ENCODE measurements at places on chromosomes 4 and X.

DNA sequence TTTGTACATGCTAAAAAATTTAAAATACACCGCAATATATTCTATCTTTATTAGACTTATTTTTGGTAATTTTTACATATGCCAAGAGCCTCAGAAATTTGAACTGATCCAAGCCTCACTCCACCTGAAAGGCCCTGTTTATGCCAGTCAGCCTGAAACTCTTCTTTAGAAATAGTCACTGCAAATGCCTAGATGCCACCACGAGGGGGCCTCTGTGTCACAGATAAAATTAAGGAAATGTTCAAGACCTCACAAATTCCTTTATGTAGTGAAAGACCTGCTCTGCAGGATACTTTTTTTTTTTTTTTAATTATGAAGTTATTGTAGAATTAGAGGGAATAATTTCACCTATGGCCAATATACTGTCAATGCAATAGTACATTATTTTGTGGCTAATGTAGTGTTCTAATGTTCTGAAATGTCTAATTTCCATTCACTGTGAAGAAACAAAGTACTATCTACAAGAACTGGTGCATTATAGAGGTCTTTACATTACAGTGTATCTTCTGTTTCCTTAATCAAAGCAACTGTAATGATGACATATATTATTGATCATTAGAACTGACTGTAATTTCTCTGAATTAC is 69.8 kb downstream of the DTHD1 start:
- peak; percentile 85 for DNase-seq

DNA sequence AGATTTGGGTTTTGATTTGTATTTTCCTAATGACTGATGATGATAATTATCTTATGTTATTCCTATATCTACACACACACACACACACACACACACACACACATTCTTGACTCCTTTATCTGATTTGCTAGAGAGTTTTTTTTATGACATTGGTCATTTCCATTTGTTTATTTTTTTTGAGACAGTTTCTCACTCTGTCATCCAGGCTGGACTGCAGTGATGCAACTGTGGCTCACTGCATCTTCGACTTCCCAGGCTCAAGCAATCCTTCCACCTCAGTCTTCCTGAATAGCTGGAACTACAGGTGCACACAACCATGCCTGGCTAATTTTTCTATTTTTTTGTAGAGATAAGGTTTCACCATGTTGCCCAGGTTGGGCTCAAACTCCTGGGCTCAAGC is 6.7 kb downstream of the ZNF81 start:
- DNase-seq: no peak

DNA sequence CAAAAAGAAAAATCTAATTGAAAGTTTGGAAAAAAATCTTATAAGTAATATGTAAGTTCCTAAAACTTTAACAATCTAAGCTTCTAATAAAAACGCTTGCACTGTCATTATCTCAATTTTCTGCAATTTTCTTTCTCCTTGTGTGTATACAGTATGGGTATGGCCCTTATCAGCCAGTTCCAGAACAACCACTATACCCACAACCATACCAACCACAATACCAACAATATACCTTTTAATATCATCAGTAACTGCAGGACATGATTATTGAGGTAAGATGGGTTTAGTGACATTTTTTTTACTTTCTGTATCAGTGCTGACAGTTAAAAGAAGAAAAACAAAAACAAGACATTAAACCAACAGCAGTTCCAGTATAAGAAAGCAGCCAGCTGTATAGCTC is 4.9 kb downstream of the STATH start:
- DNase-seq: no peak

GRCh38 chrX:154484255-154485149 is 1.9 kb downstream of the UBL4A start:
- DNase-seq: peak; percentile 25

DNA sequence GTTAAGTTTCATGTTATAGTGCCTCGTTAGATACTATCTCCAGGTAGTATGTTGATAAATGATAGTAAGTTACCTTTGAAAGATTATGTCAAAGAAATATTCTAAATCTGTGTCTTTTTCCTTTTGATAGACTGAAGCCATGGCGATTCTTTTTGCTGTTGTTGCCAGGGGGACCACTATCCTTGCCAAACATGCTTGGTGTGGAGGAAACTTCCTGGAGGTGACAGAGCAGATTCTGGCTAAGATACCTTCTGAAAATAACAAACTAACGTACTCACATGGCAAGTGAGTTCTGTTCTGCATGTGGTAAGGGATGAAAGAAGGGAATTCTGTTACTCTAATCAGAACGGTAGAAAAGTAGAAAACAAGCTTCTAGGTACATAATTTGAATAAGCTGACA is 8.2 kb downstream of the VAMP7 start:
- DNase-seq: no peak

DNA sequence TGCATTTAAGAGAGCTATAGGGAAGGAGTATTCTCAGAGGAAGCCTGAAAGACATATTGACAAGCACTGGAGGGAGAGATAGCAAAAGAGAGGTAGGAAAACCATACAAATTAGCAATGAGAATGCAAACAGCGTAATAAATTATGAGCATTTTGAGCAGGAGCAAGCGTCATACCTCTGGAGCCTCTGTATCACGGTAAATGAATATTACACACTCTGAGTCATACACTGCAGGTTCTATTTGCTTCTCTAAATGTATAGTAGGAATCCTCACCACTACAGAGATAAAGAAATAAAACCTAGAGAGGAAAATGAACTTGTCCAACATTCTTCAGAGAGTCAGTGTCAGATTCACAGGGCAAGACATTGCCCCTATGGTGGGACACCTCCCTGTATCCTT is 46.4 kb upstream of the GABRE start:
- DNase-seq: no peak

DNA sequence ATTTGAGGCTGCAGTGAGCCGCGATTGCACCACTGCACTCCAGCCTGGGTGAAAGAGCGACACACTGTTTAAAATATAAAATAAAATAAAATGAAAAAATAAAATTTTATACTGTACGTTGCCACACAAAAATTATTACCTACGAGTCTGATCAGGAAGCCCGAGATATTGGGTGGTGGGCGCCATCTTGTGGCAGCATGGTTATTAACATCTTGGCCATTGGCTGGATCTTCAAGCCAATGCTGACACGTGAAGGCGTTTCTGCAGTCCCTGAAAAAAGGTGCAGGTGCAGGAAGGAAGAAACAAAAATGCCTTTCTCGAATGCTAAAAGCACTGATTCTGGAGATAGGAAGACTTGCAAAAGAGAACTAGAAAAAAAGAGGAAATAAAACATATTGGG is 4.9 kb upstream of the TLR8 start:
- DNase-seq: peak; percentile 73

DNA sequence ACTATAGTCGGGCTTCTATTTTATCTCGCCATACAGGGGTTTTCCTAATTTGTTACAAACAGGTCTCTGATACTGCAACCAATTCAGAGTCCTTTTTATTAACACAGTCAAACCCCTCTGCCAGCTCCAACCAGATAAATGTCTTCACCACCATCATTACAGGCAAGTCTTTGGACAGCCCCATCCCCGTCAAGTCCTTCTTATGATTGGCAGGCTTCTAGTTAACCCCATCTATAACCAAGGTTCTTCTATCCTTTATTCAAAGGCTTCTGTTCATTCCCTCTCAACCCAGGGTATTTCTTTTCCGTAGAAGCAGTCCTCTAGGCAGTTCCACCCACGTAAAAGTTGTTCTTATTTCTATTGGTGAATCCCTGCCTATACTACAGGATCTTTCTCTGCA is 29.9 kb upstream of the FOXR2 start:
- DNase-seq: no peak

- no peak for DNase-seq
Observed at GRCh38 chr4:148954011-148954749, 512.0 kb upstream of the NR3C2 start.

DNA sequence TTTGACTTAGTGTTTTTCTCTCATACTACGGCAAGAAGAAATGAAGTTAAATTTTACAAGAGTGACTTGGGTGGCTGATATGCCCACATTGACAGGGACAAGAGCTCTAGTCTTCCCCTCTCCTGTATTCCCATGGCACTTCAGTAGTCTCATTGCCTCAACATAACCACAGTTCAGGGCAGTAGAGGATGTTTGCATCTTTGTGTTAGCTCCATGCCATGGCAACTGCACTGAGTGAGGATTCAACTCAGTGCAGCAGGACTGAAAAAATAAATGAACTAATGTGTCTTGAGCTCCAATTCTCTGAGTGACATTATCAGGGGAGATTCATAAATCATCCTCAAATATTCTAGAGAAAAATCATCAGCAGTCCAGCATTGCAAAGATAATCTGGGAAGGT is 78.8 kb downstream of the TET2 start:
- DNase-seq: no peak

DNA sequence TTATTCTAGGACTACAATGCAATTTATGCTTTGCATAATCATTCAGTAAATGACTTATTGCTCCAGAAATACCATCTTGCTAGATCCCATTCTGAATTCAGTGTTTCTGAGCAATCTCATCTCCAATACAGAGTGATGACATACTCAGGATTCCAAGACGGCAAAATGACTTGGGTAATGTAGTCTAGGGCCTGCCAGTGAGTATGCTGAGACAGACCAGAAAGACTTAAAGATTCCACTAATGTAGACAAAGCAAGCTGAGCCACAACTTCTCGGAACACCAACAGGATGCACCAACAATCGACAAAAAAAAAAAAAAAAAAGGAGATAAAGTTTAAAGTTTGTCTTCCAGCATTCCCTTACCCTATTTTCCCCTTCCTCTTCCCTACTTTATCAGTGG is 919 bp upstream of the SEC24B start:
- DNase-seq: no peak

GRCh38 chr4:55029821-55030503 is 95.4 kb downstream of the KDR start:
- DNase-seq: no peak

GRCh38 chrX:82362550-82362949 is 1145.5 kb upstream of the POU3F4 start:
- no peak for DNase-seq

DNA sequence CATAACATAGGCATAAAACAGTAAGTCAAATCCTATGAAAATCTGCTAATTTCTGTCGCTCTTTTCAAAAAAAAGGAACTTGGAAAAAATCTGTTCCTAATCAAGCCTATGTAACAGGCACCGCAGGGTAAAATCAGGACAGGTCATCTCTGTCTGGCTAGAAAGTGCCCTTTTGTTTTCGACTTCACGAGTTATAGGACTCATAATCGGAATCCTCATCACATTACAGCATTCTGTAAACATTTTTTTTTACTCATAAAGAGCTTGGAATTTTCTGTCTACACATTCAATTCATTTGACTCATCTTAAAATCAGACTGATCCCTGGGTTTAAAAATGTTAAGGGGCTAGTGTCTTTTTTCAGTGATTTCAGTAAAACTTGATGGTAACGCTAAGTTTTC is 181.7 kb upstream of the TBC1D9 start:
- DNase-seq: no peak

DNA sequence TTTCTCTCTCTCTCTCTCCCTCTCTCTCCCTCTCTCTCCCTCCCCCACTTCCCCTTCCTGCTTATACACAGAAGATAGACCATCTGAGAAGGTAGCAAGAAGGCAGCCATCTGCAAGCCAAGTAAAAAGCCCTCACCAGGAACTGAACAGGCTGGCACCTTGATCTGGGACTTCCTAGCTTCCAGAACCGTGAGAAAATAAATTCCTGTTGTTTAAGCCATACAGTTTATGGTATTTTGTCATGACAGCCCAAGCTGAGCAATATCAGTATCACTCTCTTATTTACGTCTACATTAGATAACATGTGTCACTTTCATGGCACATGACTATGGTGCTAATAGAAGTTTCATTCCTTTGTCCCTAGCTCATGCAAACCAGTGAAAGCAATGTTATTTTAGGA is 581.1 kb downstream of the INPP4B start:
- DNase-seq: no peak

DNA sequence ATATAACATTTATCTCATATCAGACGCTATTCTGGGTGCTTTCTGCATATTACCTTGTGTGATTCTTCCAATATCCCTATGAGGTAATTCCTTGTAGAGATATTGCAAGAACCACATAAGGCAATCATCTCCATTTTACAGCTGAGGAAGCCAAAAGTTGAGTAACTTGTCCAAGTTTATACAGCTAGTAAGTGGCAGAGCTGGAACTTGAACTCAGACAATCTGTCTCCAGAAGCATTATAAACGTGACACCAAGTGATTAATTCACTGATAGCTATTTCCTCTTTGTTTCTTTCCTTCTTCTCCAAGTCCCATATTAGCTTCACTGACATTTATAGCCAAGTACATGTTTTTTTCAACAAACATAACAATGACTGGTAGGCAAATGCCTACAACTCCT is 7.3 kb downstream of the EMCN start:
- DNase-seq: no peak

GRCh38 chr4:54497947-54498346 is 159.8 kb upstream of the KIT start:
- no peak for DNase-seq

- no peak for DNase-seq
Observed at GRCh38 chrX:22196149-22196548, 76.6 kb upstream of the CBLL2 start.

- DNase-seq: no peak
Observed at GRCh38 chrX:152138388-152138784, at the start of gene MAGEA10. Gene MAGEA10 (minus strand): TSS chrX:152138577. CDS start chrX:152135620, 2,957 bp downstream.

GRCh38 chr4:43457866-43458265 is 565.4 kb downstream of the GRXCR1 start:
- DNase-seq: no peak

- DNase-seq: no peak
Observed at GRCh38 chr4:177293208-177294033, 16.3 kb upstream of the NEIL3 start.

- no peak for DNase-seq
Observed at GRCh38 chr4:41548305-41548880, 10.4 kb downstream of the LIMCH1 start.

DNA sequence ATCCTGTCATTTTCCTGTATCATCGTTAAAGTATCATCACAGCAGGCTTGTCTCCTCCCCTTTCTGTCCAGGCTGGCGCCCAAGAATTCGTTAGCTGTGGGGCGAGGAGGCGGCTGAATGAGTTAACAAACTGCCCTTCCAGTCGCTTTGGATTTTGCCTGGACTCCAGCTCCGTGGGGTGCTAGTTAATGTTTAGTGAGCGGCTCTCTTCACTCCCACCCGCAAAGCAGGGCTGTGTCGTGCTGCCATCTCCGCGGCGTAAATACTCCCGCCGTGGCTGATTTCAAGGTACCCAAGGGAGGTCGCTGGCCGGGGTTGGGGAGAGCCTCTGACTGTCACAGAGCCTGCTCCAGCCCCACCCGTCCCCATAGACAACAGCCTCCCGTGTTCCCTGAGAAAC is 44.9 kb upstream of the SPRY1 start:
- DNase-seq: no peak

- DNase-seq: no peak
Observed at GRCh38 chr4:106022454-106022853, 127.2 kb downstream of the NPNT start.
